ENCODE measurements at places on chromosomes 7 and 10.
A peak's percentile ranks its signal among the peaks of the same experiment; 100 is the strongest.

GRCh38 chr10:21808550-21808949 is 195.0 kb downstream of the DNAJC1 start:
- no peak for DNase-seq

- DNase-seq = peak; percentile 16
Observed at GRCh38 chr10:68981074-68981473, 7.5 kb upstream of the KIFBP start.

DNA sequence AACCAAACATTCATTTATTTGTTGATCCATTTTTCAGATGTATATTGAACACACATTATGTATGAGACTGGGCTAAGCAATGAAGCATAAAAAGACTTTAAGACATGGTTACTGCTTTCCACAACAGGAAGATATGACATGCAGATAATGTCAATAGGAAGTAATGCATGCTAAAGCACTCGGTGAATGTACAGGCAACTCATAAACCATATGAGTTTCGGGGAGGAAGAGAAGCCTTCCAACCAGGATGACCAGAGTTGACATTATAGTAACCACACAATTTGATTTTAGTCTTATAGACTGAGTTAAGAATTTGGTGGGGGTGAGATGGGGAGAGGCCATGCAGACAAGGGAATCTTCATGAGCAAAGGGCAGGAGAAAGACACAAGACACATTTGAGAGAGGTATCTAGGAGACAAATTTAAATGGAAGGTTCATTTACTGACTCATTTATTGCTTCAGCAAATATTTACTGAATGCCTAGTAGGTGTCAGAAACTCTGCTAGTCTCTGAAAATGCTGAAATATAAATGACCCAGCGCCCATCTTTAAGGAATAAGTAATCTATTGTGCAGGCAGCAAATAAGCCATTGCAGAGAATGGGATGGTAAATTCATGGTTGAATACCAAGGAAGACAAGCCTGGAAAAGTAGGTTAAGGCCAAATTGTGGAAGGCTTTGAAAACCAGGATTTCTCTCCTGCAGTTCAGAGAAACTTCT is 19.0 kb upstream of the SLK start:
- no peak for DNase-seq

GRCh38 chr10:118585794-118586193 is 9.7 kb downstream of the PRLHR start:
- DNase-seq = no peak

GRCh38 chr7:69781412-69781846 is 183.2 kb downstream of the AUTS2 start:
- DNase-seq = peak; percentile 23

GRCh38 chr7:16986755-16987154 is 105.0 kb upstream of the AGR3 start:
- no peak for DNase-seq

- DNase-seq = no peak
Observed at GRCh38 chr10:99742254-99742653, 10.2 kb downstream of the CUTC start.

DNA sequence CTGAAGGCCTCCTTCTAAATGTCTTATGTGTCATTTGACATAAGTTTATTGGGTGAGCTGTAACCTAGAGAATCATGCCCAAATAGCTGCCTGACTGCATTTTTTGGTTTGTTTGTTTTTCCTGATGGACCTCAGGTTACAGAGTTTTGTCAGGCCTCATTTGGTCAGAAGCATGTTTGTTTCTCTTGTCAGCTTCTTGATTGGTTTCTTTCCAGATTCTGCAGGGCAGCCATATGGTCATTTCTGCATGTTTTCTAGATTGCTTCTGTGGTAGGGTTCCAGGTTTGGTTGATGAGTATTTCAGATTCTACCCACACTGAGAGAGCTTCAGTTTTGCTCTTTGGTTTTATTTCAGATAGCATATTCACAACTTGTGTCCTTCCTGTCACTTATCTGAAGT is 28.0 kb downstream of the GLCCI1 start:
- DNase-seq = peak; percentile 65

- DNase-seq = peak; percentile 63
Observed at GRCh38 chr10:110498087-110498981, 627 bp downstream of the DUSP5 start.

DNA sequence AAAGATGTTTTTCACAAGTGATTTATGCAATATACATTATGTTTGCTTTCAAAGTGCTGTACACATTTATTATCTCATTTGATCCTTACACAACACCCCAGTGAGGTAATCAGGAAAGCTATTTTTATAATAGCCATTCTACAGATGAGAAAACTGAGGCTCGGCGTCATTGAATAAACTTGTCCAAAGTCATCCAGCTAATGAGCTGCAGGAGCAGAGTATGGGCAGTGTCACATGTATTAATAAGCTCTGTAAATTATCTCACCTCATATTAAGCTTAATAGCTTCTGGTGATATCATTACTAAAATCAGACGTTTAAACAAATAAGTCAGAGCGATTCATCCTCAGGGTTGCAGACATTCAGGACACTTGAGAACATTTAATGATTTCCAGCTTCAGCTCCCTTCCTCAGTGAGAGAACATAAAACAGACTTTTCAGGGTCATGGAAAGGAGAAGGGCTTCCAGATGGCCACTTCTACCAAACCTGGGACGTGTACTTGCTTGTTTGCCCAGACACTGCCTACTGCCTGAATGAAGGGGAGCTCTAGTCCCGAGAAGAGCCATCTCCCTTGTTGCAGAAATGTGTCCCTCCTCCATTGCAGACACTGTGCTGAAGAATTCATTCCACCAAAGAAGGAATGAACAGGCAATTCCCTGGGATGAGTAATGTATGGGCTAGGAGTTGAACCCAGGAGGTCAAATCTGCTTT is 20.5 kb upstream of the FZD1 start:
- DNase-seq = peak; percentile 49

- peak; percentile 89 for DNase-seq
Observed at GRCh38 chr7:135758531-135758932, 9.9 kb upstream of the FAM180A start.

DNA sequence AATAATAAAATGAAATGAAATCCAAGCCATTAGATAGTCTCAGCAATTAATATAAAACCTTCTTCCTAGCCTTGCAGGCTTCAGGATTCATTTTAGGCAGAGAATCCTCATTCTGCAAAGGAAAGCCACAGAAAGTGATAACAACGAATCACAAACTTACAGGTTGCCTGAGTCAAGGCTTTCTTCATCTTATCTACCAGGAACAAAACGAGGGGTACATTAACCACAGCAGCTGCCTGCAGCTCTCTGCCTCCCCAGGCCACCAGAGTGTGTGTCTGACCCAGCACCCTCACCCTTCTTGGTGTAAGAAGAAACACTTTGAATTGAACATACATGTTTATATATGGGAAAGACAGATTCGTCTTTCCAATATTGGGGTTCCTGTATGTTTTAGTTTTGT is 12.5 kb upstream of the TNS3 start:
- DNase-seq = no peak

- no peak for DNase-seq
Observed at GRCh38 chr10:70809011-70809611, 6.6 kb upstream of the SGPL1 start.

DNA sequence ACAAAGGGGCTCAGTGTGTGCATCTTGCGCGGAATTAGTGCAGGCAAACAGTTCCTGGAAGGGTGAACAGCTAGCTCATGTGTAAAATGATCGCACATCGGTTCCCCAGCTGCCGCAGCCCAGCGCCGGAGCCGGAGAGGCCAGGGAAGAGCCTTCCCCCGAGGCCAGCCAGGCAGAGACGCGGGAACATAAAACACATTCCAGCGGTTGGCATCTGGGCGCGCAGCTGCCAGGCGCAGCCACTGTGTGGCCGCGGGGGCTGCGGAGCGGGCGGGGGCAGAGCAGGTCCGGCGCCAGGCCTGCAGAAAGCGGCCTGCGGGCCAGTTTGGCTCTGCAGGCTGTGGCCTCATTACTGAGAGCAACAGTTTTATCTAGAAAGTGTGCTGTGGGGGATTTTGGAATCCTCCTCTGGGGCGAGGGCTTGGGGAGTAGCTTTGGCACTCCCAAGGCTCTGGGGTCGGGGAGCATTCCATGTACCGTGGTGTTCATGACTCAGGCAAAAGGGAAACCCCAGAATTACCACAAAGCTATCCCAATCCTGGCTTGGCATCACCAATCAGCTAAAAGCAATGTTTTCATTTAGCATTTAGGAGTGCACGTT is 74.3 kb downstream of the SAMD9 start:
- peak; percentile 93 for DNase-seq

DNA sequence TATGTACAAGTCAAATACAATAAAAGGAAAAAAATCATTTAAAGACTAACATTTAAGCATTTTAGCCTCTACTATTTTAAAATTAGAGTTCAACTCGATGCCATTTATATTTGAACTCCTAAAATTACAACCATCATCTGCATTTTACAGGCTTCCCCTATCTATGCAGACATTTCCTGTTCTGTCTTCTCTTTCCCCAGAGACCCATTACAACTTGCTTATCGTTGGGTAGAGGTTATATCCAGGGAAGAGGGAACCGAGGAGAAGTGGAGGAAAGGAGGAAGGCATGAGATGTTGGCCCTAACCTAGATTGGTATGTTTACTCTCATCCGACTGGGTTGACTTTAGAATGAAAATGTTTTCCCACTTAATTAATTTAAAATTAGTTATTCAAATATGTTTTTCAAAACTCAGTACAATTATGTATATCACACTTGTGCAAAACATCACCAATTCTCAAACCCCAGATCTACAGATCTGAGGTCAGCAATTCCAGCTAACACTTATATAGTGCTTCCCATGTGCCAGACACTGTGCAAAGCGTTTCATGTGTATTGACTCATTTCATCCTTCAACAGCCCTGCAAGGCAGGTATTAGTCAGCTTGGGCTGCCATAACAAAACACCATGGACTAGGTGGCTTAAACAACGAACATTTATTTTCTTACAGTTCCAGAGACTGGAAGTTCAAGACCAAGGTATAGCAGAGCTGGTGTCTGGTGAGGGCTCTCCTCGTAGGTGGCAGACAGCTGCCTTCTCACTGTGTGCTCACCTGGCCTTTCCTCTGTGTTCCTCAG is 27.3 kb upstream of the HERPUD2 start:
- DNase-seq = no peak

- DNase-seq = no peak
Observed at GRCh38 chr10:121511943-121512342, 86.3 kb downstream of the FGFR2 start.

DNA sequence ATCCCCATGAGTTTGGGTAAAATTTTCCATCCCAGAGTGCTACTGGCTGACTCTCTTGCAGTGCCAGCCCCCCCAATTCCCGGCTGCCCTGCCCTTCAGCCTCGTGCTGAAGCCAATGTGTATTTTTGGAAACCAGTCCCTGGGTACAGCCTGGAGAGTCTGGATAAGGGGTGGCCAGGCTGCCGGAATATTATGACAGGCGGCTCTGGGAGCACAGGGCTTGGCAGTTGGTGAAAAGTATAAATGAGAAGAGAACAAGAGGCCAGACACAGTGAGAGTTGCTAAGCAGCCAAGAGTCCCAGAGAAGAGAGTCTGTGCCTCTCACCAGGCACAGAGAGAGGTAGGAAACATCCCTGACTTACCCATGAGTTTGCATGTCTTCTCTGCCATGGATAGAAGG is 53.6 kb downstream of the TMEM130 start:
- DNase-seq = no peak

GRCh38 chr7:121079425-121080169 is 91.1 kb downstream of the CPED1 start:
- DNase-seq = peak; percentile 63

DNA sequence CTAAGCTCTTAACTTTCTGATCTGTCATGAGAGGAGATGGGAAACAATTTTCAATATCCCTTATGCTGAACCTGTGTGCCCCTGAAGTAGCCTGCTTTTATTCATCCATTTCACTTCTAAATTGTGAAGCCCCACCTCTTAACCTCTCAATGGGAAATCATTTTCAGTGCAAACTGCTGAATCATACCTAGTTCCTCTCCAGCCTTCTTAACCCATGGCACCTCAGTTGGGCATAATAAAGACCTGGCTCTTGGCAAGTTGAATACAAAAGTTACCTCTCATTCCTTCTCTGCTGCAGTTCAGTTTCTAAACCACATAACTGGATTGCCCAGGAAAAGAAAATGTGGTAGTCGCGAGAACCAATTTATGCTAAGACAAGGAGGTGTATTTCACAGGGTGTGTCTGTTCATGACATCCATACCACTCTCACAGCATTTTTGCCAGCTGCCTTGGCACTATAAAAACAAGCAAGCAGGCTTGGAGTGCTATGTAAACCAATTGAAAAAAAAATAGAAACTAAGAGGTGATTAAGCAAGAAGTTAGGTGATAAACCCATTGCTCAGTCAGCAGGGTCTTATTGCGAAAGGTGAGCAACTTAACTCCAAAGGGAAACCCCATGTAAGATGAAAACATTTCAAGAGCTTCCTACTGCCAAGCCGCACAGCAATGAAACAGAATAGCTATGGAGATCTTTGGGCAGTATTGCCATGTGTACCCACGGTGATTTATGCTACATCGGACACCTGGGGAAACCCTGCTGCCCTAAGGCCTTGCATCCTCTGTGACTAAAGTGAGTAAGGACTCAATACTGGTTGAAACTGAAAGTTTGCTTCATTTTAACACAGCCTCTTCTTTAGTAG is 57.0 kb upstream of the DKK1 start:
- no peak for DNase-seq

DNA sequence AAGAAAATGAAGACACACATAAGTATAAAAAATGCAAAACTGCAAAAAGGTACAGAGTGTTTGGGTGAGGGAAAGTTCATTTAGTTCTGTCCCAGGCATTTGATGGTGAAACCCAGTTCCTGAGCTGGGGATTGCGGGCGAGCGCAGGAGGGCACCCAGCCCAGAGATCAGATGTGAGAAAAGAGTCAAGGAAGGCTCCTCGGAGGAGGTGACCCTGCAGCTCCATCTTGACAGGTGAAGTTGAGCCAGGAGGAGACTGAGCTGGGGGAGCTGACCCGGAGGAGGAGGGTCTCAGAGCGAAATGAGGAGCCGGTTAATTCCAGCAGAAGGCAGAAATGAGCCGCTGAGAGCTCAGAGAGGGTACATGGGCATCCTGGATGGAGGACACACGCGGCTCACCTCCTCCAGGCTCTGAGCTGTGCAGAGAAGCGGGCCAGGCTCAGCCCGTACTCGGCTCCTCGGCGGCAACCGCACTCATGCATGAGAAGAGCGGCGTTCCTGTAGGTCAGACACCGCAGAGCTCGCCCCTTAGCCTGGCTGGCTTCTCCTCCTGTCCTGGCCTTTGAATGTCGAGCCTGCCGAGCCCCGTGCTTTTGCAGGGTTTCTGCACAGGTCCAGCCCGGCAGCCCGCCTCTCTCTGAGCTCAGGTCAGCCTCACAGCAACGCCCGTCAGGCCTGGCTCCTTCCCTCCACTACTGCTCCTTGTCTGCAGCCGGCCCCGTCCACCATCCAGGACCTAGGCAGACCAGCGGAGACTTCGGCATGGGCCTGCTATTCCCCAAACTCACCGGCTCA is 9.5 kb upstream of the RAMP3 start:
- DNase-seq = no peak

- DNase-seq = no peak
Observed at GRCh38 chr10:69494626-69495558, 43.6 kb downstream of the TSPAN15 start.

Measured in fibroblast of lung (primary cell).